ENCODE measurements at places on chromosomes 5 and 9.
A peak's percentile ranks its signal among the peaks of the same experiment; 100 is the strongest.

- DNase-seq: no peak
Observed at GRCh38 chr9:77449240-77450084, 198.7 kb downstream of the GNA14 start.

DNA sequence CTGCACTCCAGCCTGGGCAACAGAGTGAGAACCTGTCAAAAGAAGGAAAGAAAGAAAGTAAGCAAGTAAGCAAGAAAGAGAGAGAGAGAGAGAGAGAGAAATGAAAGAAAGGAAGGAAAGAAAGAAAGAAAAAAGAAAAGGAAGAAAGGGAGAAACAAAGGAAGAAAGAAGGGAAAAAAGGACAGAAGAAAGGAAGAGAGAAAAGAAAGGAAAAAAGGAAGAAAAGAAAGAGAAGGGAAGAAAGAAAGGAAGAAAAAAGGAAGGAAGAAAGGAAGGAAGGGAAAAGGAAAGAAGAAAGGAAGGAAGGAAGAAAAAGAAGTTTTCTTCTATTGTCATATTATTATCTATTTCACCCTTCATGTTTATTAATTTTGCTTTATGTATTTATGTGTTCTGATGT, 251.1 kb upstream of the CD180 start:
- no peak for DNase-seq

DNA sequence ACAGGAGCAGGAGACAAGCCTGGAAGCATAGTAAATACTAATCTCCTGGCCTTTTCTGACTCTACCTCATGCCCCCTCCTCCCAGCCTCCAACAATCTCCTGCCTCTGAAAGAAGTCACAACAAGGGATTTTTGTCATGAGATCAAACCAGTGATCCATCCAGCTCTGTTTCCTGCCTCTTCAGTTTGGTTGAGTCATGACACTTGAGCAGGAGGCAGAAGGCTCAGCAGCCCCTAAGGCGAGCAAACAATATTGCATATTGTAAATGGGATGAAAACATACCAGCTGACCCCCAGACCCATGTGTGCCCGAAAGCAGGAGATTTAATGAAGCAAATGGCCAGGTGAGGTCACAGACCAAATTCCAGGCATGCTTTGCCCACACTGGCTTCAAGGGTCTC, 272.8 kb downstream of the GAS1 start:
- no peak for DNase-seq

DNA sequence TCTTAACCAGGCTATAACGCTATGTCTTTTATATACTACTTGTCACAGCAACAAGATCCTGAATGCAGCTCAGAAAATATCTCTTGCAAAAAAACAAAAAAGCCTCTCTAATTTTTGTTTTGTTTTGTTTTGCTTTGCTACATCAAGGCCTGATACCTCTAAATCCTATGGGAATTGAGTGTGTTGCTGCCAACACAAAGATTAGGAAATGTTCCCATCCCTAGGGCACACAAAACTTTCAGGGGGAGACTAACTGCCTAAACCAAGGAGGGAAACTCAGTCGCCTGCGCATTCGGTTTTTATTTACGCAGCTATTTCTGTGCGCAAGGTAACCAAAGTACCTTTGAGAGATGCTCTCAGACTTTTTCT, 1.7 kb downstream of the SSBP2 start:
- no peak for DNase-seq

GRCh38 chr5:133930813-133931090, 37.7 kb downstream of the C5orf15 start:
- no peak for DNase-seq

GRCh38 chr5:77152441-77152840, 58.0 kb upstream of the PDE8B start:
- no peak for DNase-seq

DNA sequence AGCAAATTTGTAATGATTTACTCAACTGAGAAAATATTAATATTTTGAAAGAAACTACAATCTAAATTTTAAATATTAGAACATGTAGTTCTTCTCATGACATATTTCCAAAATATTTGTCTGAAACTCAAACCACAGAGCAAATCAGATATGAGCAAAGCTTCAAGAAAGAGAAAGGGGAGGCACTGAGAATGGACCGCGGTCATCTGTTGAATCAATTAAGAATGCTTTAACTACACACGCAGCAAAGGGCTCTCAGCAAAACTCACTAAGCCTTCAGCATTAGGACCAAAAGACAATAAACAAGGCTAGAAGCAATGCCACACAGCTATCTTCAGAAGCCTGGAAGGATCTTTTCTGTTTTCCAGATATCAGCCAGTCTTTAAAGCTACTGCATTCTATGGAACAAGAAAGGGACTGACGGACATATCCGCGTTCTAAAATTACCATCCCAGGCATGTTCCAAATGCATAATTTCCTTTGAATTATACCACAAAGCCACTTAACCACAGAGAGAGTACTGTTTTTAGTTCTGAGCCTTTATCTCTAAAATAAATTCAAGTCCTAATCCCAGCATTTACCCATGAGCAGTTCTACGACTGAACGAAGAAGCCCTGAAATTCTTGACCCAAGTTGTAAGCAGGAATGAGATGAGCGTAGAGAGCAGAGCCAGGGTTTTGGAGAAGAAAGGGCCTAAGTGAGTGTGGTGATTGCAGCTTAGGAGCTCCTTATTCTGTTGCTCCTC, 513.5 kb downstream of the AGTPBP1 start:
- DNase-seq: no peak

- DNase-seq: peak; percentile 21
Observed at GRCh38 chr5:94575196-94575595, 43.2 kb downstream of the KIAA0825 start.

GRCh38 chr5:1040571-1040970, 32.0 kb downstream of the NKD2 start:
- no peak for DNase-seq
